ENCODE measurements at places on chromosomes 5 and 9. TPM values are rescaled to one million over a fixed set of nuclear protein-coding genes. Genes with fewer than 3 reads are reported as not detected.

- no peak for DNase-seq
Measured at GRCh38 chr9:133886563-133887501, 105.3 kb downstream of the VAV2 start.

Gene FCHO2
- 20.0 TPM for polyA plus RNA-seq

Gene IL9
- polyA plus RNA-seq = not detected

Gene CDH9
- 0.03 TPM for polyA plus RNA-seq

Gene DNAI1
- polyA plus RNA-seq = not detected

DNA sequence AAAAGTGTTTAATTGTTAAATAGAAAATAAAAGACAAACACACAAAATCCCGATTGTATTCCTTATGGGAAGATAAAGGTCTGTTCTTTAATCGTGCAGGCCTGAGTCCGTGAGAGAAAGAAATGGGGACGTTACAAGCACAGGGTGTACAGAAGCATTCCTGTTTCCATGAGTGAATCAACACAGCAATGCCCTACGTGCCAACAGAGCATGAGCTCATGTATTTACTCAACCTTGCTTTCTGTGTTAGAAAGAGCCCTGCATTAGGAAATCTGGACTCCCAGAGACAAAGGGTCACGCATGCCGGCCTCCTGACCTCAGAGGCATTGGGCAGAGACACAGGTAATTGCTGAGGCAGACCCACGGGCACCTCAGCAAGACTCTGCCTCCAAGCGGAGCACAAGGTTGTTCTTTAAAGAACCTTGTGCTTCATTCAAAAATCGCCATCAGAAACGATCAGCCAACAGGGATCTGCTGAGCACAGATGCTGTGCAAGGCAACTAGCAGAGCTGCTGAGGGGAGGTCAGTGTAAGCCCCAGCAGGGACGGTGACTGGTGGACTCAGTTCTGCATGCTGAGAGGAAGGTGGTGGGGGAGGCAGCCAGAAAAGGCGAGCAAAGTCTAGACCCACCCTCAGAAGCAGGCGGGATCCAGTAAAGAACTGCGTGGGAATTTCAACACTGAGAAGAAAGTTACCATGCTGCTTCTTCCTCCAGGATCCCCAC is 101.0 kb downstream of the TLE1 start:
- peak; percentile 99 for DNase-seq

Gene HTR1A
- polyA plus RNA-seq = not detected

Gene PCAT7
- polyA plus RNA-seq = 3.9 TPM

Gene SMIM33
- polyA plus RNA-seq = not detected

Gene SH3GL2
- 0.03 TPM for polyA plus RNA-seq

Gene PCDHGA1
- polyA plus RNA-seq = 0.40 TPM

GRCh38 chr5:13536933-13537332 is 407.6 kb downstream of the DNAH5 start:
- DNase-seq = no peak
